ENCODE measurements at places on chromosomes 16 and 17.

DNA sequence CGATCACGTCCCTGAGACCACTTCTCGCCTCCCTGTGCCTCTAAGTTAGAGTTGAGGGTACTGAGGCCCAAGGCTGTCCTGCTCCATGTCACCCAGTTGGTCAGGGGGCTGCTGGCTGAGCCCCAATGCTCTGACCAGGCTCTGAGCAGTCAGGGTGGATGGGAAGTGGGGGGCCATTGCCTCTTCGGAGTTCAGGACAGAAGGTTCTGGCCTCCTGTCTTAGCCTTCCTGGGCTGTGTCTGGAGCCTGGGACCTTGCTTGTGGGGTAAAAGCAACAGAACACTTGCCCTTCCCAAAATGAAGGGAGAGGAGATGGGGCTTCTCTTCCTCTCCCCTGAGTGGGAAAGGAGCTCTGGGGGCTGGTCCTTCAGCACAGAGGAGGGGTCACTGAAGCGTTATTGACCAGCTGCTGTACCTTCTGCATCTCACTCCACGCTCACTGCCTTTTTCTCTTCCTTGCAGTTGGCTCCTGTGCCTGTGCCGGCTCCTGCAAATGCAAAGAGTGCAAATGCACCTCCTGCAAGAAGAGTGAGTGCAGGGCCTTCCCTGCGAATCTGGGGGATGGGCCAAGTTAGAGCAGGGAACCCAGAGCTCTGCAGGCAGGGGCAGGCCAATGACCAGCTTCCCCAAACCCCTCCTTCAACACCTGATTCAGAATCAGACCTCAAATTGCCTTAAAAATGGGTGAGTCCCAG lies 580 bp downstream of the MT1X start:
- DNase-seq, result no peak

DNA sequence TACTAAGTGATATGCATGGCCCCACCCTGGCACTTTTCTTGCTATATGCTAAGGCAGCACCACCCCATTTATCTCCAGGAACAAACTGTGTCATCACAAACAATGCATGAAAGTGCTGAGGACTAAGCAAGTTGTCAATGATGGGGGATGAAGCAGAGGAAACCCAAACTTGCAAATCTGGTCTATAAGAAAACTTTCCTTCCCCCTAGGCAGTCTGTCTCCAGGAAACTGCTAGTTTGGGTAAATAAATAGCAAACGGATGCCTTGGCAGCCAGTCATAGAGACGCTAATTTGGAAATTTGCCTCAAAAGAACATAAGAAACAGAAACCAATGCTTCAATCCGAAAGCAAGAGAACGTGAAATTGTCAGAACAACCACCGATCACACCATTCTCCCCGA lies 5.6 kb upstream of the HSBP1 start:
- DNase-seq, result peak; percentile 11

GRCh38 chr17:32277284-32277683 lies 11.7 kb downstream of the RHBDL3 start:
- DNase-seq, result no peak

DNA sequence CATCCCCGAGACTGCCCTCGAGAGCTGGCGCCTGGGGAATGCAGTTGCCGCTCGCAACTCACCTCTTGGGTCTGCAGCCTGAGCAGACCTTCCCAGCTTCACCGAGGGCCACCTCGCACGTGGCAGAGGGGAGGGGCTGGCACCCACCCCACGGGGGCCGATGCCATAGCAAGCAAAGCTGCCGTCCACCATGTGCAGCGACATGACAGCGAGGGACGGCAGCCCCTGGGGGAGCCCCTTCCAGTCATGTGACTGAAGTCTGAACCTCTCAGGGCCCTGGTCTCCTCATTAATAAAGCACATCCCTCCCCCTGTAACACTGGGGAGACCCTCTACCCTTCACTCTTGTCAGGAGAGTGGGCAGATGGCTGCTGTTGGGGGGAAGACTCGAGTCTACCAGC lies 30.5 kb downstream of the CIBAR2 start:
- DNase-seq, result no peak

DNA sequence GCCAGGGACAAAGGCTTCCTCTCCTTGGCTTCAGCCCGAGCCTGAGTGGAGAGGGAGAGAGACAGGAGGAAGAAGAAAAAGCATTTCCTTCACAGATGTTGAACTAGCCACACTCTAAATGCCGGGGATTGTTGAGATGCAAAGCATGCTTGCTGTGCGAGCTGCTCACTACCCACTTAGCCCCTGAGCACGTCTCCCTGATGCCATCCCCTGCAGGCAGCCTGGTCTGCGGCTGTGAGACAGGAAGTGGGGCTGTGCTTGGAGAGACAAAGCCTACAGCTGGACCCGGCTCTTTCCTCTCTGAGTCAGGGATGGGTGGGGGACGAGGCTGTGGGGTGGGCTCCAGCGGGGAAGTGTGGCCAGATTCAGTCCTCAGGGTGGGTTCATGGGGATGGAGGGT lies 13.7 kb downstream of the WNT9B start:
- no peak for DNase-seq

DNA sequence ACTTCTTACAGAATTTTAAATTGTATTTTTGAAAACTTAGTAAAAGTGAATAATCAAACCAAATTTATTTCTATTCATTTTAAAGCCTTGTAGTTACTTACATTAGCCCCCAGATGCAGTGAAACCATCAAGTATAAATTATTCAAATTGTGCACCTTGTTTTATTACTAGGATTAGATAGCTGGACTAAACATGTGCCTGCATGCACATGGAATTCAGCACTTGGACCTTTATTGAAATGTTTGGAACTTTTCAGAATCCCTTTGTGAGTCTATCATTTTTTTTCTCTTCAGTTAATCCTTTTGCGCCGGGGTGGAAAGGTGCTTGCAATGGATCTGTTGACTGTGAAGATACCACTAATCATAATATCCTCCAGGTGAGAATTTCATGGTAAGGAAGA lies 4.7 kb downstream of the ZPBP2 start:
- no peak for DNase-seq

GRCh38 chr17:11628374-11628773 lies 30.1 kb downstream of the DNAH9 start:
- DNase-seq, result no peak

- peak; percentile 69 for DNase-seq
Measured at GRCh38 chr16:17578981-17579874, 108.5 kb upstream of the XYLT1 start.

DNA sequence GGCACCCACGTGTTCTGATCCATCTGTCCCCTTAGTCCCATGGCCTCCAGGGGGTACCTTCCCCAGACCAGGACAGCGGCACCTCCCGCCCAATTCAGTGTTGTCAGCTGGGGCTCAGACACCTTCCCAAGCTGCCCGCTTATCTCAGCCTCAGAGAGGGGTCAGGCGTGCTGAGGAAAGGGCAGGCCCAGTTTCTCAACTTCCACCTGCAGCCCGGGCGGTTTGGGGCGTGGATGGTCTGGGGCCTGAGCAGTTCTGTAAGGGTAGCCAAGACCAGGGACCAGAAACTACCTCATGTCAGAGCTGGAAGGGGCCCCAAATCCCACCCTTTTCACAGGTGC lies 5.1 kb downstream of the PLCD3 start:
- no peak for DNase-seq

DNA sequence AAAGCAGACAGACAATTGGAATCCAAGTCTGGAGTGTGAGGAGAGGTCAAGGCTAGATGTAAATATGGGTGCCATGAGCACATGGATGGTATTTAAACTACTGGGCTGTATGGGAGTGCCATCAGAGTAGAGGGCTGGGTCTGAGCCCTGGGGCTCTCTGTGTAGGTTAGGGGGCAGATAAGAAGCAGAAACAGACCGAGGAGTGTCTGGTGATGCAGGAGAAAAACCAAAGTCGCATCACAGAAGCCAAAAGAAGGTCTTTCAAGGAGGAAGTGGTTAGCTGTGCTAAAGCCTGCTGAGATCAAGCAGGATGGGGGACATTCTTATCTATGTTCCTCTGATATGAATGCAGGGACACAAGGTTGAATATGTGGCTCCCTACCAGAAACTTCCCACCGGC lies 1.9 kb downstream of the TSEN54 start:
- peak; percentile 72 for DNase-seq

DNA sequence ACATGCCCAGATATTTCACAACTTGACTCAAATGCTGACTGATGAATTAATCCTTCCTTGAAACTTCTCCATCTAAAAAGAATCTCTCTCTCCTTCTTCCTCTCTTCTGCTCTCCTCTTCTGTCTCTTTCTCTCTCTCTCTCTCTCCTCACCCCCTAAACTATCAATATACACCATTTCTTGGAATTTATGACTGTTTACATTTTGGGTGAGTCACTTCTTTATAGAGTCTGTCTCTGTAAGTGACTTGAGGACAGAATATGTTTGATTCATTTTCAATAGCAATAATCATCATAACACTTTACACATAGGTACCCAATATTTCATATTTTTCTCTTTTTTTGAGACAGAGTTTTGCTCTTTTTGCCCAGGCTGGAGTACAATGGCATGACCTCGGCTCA lies 15.3 kb downstream of the OR3A1 start:
- no peak for DNase-seq

DNA sequence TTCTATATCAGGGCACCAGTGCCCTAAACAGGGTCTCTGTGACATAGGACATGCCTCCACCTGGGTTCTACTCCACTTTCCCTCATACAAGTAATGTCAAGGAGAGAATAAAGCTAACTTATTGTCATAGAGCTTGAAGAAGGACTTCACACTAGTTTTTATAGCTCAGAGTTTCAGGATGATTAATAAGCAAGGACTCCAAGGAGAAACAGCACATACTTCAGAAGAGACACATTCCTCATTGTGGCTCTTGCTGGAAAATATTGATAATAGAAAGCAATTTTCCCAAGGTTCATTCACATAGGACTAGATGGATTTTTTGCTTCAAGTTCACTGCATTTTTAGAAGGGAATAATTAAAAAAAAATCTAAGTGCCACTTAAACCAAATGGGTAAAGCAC lies 133.3 kb downstream of the CA10 start:
- DNase-seq, result no peak

DNA sequence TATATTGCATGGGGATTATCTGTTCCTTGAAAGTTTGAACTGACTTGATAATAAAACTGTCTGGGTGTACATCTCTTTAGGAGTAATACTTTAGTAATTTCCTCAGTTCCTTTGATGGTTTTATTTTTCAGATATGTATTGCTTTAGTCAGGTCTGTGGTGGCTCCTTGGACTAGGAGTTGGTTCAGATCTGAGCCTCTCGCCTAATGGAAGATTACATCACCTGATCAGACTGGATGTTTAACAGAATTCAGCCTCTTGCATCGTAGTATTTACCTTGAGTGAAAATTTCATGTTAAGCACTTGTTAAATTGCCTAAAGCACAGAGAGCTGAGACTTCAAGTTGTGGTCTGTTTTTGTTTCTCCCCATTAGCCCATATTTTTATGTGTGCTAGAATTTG lies 267.3 kb downstream of the MAP2K4 start:
- no peak for DNase-seq

DNA sequence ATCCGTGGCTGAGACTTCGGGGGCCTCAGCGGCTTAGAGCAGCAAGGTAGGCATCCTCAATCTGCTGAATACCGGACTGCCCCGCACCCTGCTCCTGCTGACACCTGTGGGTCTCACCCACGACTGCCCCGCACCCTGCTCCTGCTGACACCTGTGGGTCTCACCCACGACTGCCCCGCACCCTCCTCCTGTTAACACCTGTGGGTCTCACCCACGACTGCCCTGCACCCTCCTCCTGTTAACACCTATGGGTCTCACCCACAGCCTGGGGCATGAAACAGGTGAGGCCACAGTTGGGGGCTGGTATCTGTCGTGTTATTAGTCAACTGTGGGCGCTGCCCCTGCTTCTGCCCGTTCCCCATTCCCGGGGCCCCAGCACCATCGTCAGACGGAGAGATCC lies 36.3 kb upstream of the PABPN1L start:
- DNase-seq, result no peak

- DNase-seq, result no peak
Measured at GRCh38 chr16:25026621-25027020, 11.5 kb upstream of the ARHGAP17 start.

GRCh38 chr16:85460252-85461021 lies 152.7 kb upstream of the GSE1 start:
- no peak for DNase-seq

- DNase-seq, result no peak
Measured at GRCh38 chr17:53193044-53193443, 629.7 kb upstream of the KIF2B start.

DNA sequence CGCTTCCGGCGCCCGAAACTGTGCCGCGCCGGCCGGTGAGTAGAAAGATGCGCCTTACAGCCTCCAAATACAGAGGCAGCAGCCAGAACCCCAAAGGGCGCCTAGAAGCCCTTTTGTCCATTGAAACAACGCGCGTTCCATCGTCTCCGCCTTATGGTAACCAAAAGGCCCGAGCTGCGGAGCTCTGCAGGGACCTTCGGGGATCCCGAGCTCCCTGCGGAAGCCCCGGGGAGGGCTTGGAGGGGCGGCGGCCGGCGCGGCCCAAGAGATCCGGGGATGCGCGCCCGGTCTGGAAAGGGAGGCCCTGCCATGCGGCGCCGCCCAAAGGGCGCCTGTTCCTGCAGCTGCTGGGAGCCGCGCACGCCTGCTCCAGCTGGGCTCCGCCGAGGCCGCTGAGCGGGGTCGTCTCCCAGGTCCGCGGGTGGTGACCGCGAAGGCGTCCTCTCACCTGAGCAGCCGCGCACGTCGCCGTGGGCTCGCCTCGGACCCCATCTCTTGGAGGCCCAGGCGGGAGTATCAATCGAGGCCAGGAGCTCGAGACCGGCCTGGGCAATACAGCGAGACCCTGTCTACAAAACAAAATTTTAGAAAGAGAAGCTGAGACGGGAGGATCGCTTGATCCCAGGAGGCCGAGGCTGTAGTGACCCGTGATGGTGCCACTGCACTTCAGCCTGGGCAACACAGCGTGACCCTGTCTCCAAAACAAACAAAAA lies 742 bp upstream of the FBXO31 start:
- DNase-seq, result no peak

DNA sequence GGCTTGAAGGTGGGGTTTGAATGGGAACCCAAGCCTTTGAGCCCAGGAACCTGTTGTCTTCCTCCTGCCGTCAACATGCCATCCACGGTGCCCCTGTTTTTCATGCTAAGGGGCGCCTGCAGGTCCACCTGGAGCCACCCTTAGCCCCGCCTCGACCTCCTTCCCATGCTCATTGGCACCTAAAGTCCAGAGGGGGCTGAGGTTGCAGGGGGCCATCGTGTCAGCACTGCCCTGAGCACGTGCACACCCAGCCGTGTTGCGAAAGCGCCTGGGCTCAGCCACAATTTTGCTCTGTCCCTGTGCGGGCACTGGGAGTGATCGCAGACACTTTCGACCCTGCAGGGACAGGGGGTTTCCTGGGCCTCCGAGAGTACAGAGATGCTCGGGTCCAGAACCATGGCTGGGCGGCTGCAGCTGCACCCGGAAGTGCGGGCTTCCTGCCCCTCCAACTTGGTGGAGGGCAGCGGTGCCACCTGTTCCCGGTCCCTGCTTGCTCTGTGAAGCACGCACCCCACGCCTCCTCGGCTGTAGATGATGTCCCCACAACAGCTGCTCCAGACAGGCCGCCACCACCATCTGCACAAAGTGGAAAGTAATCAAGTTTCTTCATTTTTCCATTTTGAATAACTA lies 454.7 kb downstream of the CDH8 start:
- no peak for DNase-seq

DNA sequence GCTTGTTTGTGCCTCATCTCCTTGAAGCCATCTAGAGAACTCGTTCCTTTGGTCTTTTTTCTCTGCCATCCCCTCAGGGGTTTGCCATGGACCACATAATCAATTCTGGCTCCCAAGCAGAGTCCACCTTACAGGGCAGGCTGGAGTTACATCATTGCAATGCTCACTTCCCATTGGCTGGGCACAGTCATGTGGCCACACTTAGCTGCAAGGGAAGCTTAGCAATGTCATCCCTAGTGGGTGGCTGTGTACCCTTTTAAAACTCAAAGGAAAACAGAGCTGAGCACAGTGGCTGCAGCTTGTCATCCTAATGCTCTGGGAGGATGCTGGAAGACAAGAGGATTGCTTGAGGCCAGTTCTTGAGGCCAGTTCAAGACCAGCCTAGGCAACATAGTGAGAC lies 41.9 kb upstream of the POLR3E start:
- no peak for DNase-seq

Data from CD4-positive, alpha-beta T cell treated with Interleukin-21 for 1 hour (primary cell).